ENCODE measurements at places on chromosomes 6 and 20.

- DNase-seq, result peak; percentile 87
Measured at GRCh38 chr20:63978319-63979228, 868 bp downstream of the SAMD10 start.

GRCh38 chr6:56104591-56104990, 142.8 kb downstream of the COL21A1 start:
- no peak for DNase-seq

DNA sequence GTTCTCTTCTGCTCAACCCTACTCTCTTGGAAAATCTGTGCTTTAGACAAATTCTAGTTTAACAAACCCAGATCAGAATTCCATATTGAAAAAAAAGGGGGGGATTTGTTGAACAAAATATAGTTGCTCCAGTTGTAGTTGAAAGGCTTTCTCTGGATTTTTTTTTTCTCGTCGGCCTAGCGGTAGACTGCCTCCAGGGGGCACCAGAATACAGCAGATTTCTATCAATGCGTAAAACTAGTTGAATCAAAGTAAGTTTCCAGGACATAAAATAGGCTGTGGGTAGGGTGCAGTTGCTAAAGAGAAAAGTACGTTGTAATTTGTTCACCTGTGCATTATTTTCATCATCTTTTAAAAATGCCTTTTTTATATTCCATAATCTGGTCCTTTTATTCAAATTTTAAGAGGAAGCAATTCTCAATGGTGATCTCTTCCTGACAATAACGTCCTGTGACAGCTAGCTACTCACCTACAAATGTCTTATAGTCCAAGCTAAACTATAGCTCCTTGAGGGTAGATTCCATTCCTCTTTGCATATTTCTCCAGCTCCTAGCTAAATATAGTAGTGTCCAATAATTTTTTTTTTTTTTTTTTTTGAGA, 105.4 kb downstream of the PERP start:
- peak; percentile 42 for DNase-seq

DNA sequence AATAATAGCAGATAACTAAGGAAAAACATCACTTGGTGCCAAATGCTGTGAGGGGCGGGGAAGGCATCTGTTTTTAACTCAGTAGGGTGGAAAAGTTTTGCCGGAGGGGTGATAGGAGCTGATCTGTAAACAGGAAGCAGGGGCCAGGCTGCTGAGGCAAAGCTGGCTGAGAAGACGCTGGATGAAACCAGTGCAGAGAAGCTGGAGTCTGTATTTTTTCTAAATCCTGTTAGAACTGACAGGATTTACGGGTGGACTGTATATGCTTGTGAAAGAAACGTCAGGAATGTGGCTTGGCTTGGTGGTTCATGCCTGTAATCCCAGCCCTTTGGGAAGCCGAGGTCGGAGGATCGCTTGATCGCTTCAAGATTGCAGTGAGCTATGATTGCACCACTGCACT, 5.6 kb downstream of the PCMTD2 start:
- DNase-seq, result no peak

DNA sequence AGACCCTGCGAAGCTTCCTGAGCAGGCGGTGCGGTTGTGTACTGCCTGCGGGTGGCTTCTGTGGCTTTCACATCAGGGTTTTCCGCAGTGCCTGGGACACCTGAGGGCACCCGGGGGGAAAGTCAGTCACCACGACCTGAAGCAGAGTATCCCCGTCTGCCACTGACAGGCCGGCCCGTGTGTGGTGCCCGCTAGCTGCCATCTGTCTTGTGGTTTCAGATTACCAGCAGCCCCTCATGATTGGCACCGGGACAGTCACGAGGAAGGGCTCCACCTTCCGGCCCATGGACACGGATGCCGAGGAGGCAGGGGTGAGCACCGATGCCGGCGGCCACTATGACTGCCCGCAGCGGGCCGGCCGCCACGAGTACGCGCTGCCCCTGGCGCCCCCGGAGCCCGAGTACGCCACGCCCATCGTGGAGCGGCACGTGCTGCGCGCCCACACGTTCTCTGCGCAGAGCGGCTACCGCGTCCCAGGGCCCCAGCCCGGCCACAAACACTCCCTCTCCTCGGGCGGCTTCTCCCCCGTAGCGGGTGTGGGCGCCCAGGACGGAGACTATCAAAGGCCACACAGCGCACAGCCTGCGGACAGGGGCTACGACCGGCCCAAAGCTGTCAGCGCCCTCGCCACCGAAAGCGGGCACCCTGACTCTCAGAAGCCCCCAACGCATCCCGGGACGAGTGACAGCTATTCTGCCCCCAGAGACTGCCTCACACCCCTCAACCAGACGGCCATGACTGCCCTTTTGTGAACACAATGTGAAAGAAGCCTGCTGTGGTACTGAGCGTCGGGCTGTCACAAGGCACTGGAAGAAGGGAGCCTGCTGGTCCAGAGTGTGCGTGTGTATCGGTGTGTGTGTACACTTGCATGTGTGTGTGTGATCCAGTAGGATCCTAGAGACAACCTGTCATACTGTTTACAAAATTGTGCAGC, 54.4 kb downstream of the GOPC start:
- DNase-seq, result no peak

DNA sequence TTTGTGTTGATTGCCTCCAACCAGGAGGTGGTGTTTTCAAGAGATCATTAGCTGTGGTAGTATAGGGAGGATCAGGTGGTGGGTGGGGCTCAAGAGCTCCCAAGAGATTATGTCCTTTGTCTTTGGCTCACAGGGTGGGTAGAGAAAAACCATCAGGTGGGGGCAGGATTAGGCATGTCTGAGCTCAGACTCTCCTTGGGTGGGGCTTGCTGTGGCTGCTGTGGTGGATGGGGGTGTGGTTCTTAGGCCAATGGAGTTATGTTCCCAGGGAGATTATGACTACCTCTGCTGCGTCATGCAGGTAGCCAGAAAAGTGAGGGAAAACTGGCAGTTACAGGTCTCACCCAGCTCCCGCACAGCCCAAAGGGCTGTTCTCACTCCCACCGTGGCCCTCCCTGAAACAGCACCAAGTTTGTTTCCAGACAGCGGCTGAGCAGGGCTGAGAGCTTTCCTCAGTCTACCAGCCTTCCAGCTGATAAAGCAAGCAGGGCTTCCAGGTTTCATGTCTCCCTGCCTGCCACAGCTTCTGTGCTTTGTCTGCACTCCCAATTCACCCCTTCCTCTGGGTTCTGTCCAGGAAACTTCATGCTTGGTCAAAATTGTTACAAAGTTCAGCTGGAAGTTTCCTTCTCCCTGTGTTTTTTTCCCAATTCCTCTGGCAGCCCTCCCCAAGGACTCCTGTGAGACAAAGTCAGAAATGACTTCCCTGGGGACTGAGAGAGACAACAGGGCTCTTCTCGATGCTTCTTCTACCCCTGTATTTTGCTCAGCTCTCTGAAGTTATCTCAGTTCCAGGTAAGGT, 481.1 kb upstream of the MAN1A1 start:
- no peak for DNase-seq

DNA sequence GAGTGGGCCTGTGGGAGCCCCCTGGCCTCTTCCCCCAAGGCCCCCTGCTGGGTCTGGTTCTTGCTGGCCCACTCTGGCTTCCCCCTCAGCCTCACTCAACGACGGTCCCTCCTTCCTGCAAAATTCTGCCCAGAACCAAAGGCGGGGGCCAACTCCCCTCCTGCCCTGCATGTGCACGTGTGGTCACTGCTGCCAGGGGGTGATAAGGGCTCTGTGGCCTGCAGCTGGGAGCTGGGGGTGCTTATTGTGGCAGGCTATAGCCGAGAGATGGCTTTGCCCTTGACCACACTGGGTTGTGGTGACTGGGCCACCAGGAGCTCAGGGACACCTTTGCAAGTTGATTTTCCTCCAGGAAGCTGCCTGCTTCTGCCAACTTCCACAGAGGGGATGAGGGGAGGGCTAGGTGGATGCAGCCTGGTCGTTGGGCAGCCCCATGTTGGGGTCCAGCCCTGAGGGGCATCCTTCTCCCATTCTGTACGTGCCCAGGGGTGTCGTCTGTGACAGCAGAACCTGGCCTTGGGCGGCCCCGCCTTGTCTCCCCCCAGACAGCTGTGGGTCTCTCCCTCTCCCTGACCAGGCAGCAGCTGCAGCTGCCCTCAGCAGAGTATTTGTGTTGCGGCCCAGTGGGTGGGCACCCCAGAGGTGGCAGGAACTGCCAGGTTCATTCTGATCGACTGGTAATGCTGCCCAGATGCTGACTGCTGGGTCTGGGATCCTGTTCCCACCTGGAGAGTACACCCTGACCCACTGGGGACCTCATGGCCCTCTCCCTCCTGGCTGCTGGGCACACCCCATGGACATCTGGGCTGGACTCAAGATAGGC, 5.6 kb downstream of the TCEA2 start:
- DNase-seq, result no peak
